ENCODE measurements at places on chromosomes 16 and 17.

DNA sequence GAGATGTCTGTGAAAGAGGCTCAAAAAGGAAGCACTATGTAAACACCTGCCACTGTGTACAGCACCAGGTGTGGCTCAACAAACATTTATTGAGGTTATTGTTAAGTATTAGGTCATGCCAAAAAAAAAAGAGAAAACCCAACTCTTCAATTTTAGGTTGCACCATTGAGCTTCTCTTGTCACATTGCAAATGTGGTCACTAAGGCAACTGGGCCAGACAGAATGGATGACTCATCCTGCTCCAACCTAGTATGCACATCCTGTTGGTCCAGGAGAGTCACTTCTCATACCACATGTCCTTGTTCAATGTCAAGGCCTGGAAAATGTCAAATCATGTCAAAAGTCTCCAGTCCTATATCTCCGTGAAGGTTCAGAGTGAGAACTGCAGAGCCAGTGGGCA lies 25.0 kb downstream of the HOXB1 start:
- peak; percentile 85 for DNase-seq

DNA sequence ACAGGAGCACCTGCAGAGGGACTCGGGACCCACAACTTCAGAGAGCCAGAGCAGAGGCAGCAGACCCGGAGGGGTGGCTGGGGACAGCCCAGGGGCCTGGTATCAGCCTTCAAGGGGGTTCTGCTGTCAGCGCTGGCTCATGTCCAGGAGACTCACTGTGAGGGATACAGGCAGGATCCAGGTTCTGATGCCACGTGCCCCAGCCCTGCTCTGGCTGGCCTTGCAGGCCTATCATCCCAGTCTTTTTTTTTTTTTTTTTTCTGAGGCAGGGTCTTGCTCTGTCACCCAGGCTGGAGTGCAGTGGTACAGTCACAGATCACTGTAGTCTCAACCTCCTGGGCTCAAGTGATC lies 9.0 kb upstream of the MTSS2 start:
- no peak for DNase-seq

DNA sequence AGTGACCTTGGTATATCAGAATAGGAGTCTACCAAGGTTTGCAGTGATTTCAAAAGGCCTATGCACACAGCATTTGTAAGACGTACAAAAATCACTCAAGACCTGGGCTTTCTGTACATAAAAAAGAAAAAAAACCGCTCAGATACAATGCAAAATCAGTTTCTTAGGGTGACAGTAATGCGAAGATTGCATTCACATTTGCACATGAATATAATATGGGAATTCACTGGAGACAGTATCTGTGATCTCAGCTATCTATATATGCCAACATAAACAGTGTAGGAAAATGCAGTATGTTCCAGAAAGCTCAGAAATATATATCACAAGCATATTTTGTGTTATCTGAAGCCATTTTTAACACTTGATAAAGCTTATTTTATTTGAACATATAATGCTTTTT lies 176.4 kb upstream of the MYOCD start:
- DNase-seq, result no peak

- DNase-seq, result no peak
Observed at GRCh38 chr17:76091526-76092286, 11.9 kb downstream of the EXOC7 start.

GRCh38 chr16:10612649-10613179 lies 32.3 kb upstream of the EMP2 start:
- DNase-seq, result no peak

- no peak for DNase-seq
Observed at GRCh38 chr16:73735018-73735417, 561.6 kb upstream of the PSMD7 start.

GRCh38 chr16:8989099-8989878 lies 25.6 kb upstream of the USP7 start:
- no peak for DNase-seq

Data from CD8-positive, alpha-beta memory T cell (primary cell).